T-cell (primary cell): ENCODE measurements at places on chromosomes 7 and 10.

- DNase-seq, result no peak
Observed at GRCh38 chr10:5440206-5440605, 27.8 kb downstream of the NET1 start.

DNA sequence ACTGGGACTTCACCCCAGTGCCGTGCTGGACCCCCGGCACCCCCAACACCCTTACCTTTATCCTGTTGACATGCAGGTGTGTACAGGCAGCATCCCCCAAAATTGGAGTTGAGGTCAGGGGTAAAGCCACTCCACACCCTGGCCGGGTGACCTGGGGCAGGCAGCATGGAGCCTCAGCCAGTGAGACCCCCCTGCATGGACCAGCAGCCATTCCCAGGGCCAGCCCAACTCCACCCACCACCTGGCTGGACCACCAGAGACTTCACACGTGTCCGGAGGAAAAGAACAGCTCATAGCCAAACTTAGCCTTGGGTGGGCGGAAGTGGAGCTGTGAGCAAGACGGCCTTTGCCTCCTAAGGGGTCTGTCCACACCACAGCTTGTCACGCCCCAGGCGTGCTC is 413.0 kb upstream of the FOXK1 start:
- DNase-seq, result no peak

DNA sequence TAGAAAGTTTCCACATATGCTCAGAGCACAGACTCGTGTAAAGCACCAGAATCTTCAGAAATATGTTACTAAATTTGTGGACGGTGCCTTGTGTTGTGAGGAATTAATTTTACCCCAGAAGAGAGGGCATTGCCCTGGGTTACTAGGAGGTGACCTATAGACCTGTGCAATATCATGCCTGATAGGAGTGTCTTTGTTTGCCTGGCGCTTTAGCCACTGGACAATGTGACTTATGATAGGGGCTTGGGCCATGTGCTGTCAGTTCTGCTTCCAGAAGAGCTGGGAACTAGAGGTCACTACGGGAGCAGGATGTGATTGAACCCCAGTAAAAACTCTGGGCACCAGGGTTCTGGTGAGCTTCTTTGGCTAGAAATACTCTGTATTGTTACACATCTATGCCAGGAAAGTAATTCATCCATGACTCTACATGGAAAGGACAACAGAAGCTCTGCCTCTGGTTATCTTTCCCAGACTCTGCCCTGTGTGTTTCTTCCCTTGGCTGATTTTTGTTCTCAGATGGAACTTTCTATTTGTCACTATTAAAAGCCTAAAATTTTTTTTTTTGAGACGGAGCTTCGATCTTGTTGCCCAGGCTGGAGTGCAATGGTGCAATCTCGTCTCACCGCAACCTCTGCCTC is 75.5 kb downstream of the SIRT1 start:
- DNase-seq, result no peak

GRCh38 chr10:47160967-47161366 is 139.0 kb upstream of the GDF10 start:
- DNase-seq, result no peak

DNA sequence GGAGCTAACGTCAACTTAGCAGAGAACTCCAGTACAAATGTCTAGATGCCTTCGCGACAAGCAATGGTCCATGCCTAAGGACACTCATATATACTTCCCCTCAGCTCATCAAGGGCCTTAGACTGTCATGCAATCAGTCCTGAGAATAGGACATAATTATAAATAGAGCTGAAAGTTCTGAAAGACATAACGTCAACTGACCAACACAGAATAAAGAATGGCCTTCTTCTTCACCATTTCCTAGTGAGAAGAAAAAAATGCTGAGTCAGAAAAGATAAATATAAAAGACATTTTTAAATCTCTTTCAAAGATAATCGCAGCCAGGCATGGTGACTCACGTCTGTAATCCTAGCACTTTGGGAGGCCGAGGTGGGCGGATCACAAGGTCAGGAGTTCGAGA is 83.2 kb downstream of the ARMH3 start:
- DNase-seq, result no peak
